ENCODE measurements at places on chromosomes 4 and X.

DNA sequence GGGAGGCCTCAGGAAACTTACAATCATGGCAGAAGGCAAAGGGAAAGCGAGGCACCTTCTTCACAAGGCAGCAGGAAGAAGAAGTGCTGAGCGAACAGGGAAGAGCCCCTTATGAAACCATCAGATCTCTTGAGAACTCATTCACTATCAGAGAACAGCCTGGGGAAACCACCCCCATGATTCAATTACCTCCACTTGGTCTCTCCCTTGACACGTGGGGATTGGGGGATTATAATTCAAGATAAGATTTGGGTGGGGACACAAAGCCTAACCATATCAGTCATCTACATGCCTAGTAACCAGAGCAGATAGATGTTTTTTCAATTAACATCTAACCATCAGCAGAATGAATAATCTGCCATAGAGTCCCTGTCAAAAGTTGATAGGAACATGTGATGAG, 30.4 kb downstream of the FAM13A start:
- DNase-seq = no peak

DNA sequence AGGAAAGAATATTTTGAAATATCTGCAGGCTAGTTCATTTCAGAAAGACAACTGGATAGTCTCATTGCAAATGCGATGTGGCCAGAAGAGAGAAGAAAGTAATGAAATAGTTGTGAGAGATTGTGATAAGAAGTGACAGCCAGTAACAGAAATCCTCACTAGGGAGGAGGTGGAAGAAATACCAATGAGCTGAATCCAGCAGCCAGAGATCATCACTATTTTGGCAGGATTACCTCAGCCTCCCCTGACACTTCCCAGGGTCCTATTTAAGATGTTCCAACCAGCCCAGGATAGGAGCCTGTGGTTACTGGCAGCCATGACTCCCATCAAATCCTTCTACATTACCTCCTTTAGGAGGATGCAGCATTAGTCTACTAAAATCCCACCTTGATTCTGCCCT, 76.7 kb upstream of the ARHGAP24 start:
- DNase-seq = no peak

DNA sequence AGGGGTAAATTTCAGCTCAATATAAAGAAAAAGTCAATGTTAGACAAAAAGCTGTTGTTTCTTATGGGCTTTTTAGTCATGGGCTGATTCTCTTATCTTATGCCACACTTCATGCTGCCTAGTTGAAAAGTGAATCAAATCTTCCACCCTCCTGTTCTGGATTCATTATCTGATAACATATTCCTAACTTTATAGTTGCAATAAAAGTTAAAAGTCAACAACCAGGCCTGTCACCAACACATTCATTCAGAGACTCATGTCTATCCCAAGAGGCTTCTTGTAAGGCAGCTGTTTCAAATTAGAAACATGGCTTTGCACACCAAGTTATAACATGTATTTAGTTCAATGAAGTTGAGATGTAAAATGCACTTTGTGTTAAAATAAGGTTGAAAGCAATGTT, 243.8 kb downstream of the ADAMTS3 start:
- no peak for DNase-seq

DNA sequence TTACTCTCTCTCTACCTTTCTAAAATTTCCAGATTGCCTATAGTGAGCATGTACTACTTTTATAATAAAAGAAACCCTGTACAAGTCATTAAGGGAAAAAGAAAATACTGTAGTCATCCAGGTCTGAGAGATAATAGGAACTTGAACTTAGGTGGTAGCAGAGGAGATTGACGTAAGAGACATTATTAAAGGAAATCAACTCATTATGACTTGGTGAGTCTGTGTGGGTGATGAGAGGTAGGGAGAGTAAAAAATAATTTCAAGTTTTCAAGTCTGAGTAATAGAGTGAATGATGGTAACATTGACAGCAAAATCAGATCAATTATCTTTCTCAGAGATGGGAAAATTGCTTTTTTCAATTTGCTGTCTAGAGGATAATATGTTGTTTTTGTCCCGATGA, 44.0 kb upstream of the ZCCHC12 start:
- no peak for DNase-seq

DNA sequence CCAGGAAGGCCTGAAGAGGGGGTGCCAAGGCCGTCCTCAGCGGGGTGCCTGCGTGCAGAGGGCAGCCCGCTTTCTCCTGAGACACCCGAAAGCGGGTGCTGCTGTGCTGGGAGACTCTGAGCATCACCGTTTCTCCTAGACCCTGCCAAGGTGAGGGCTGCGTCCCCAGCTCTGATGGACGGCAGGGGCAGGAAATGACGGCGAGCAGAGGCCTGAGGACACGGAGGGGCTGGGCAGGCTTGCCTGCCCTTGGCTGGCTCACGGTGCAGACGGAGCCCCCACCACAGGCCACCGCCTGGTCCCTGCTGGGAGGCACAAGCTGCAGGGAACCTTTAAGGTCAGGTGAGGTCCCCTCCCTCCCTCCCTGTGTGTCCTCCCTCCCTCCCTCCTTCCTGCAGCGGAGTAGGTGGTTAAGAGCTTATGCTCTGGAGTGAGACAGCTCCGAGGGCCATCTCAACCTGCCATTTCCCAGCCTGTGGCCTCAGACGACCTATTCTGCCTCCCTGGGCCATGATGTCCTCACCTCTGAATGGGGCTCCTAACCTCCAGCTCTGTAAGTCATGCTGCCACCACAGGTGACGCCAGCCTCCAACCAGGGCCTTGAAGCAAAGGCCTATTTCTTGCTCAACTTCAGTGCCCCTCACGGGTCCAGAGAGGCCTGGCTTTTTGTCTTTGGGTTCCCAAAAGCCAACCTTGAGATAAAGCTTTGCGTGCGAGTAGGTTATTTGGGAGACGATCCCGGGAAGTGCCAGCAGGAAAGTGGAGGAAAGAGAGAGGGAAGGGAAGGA, 54.2 kb upstream of the GRPEL1 start:
- DNase-seq = no peak

GRCh38 chrX:137031517-137032340, 2.1 kb downstream of the GPR101 start:
- DNase-seq = peak; percentile 59

- DNase-seq = peak; percentile 58
Measured at GRCh38 chr4:173538909-173539445, 8.9 kb upstream of the HAND2 start.

DNA sequence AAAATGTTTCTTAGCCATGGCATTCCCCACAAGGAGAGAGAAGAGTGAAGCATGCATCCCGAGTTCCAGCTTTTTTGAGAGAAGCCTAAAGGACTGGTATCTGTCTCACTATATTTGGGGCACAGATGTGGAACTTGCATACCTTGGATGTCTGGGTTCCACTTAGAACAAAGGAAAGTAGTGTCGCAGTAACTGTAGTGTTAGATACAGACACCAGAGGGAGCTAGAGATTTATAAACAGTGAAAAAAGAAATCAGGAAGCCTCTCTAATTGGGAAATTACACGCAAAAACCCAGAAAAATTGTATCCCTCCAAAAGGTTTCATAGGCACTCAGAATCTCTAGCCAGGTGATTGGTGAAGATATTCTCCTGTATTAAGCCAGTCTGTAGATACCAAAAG, 34.4 kb downstream of the AGTR2 start:
- DNase-seq = peak; percentile 23

- no peak for DNase-seq
Measured at GRCh38 chrX:50471390-50471789, 765 bp upstream of the DGKK start.

- DNase-seq = no peak
Measured at GRCh38 chr4:86935853-86936733, 1.3 kb downstream of the AFF1 start.

- no peak for DNase-seq
Measured at GRCh38 chr4:108141213-108141950, 27.4 kb downstream of the LEF1 start.

- DNase-seq = peak; percentile 29
Measured at GRCh38 chr4:24488399-24489164, 95.8 kb downstream of the DHX15 start.

DNA sequence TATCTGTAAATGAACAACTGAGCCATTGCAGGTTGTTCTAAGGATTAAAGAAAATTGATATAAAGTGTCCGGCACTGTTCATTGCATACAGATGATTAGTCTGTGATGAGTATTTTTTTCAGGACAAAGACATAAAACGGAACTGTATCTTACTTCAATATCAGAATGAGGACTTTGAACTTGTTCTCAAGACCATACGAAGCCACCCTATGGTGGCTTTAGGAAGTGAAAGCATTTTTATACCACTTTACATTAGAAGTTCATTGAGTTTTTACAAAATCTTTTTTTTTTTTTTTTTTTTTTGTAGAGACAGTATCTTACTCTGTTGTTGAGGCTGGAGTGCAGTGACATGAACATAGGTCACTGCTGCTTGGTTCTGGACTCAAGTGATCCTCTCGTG, 45.2 kb upstream of the TRIM2 start:
- DNase-seq = no peak

DNA sequence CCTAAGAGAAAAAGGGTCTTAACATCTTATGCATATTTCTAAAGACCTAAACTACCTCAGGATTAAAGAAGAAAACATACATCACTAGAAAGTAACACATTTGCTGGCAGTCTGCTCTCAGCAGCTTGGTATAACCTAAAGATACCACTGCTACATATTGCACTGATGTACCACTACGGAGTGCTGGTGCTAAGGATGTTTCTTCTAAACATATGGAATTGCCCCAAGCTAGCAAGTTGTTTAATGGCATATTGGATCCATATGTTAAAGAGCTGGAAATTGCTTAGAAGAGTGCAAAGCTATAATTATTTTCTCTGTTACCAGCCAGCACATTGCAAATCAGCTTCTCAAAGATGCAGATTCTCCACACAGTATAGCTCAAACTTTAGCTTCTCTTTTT, 436.5 kb upstream of the GALNTL6 start:
- DNase-seq = no peak
